ENCODE measurements at places on chromosomes 1 and 21. TPM values are rescaled to one million over a fixed set of nuclear protein-coding genes. Genes with fewer than 3 reads are reported as not detected.

- no peak for DNase-seq
Measured at GRCh38 chr1:72724951-72725861, 442.9 kb upstream of the NEGR1 start.

DNA sequence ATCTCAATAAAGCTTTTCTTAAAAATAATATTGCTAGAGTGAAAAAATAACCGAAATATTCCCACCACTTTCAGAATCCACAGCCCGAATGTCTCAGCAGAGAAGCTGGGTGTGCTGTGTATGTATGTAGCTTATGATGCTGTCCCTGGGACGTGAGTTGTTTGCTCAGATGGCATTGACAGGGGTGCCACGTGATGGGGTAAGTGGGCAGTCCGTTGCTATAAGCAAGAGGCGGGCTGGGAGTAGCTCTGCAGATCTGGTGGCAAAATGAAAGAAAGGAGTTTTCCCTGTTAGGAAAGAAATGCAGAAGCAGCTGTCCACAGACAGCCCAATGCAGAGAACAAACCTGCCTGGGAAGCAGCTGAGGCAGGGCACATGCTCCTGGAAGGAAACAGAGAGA is 3.8 kb upstream of the FAM20B start:
- DNase-seq, result no peak

- no peak for DNase-seq
Measured at GRCh38 chr1:117183112-117183511, 27.6 kb downstream of the VTCN1 start.

VCAM1 gene
- 68.9 TPM for total RNA-seq

LRRC3 gene
- 3.5 TPM for total RNA-seq

Data from omental fat pad (tissue), 4 donors.